ENCODE measurements at places on chromosomes 13 and 19. TPM values are rescaled to one million over a fixed set of nuclear protein-coding genes. Genes with fewer than 3 reads are reported as not detected.

ERICH4 gene
- 0.23 TPM for polyA plus RNA-seq

GRCh38 chr19:5107432-5108122 is 138.7 kb downstream of the KDM4B start:
- no peak for DNase-seq

DNA sequence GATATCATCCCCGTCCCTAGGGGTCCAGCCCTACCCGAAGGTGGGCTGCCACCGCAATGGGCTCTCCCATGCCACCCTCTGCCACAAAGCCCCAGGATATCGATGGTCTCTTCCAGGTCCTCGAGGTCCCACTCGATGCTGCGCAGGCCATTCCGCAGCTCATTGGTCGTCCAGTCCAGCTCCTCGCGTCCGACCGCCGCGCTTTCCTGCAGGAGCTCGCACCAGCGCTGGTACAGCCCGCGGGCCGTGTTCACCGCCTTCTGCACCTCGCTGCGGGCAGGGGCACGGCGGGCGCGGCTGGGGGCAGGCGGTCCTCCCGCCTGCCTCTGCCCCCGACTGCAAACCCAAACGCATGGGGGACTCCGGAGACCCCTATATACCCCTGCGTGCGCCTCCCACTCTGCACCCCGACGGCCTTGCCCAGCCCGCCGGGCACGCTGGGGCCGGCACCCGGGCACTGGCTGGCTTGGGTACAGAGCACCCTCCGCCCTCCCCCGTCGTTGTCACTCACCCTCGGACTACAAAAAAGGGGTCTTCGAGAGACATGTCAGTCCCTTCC is 468 bp downstream of the STX10 start:
- DNase-seq: no peak

DNA sequence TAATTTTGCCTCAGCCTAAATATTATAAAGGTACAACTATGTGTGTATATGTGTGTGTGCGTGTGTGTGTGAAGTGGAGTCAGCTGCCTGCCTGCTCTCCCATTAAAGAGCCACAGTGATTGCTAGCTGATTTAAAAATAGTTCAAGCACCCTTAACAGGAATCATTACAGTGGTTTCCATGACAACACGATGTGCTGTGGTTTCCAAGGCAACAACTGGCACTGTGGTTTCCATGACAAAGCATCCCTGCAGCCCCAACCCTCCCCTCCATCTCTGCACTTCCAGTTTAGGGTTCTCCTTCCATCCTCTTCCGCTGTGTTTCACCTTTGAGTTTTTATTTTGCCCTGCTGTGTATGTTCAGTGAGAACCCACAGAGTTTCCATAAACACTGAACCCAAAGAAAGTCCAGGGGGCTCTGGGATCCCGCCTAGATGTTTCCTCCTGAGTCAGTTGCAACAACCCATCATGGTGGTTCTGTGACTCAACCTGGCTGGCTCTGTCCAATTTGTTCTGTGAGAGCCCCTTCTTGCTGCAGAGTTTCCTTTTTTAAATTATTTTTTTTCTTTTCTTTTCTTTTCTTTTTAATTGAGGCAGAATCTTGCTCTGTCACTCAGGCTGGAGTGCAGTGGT is 7.1 kb upstream of the PNMA8A start:
- DNase-seq: no peak
